Naive thymus-derived CD4-positive, alpha-beta T cell (primary cell): ENCODE measurements at places on chromosomes 4 and X.

DNA sequence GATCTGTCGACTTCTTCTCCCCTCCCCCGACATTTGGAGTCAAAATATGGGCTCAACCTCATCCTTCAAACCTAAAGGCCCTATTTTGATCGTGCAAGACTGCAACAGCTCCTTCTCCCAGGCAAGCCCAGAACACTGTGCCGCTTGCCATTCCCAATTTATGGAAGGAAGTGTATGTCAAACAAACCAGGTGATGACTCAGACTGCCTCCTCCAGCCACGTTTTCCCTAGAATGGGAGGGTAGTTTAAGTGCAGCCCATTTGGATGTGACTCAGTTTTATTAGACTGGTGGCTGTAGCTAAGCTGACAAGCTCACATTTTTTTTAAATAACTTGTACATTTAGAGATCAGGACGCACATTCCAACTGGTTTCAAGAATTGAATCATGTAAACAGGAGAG lies 570.4 kb upstream of the DIPK2B start:
- H3K27me3 ChIP-seq: no peaks in the 10 kb centered on the region
- no peaks in the 10 kb centered on the region for H3K36me3 ChIP-seq
- peak overlapping the region; percentile 47 for H3K4me3 ChIP-seq
- H3K4me1 ChIP-seq: peaks cover 11% of the 10 kb centered on the region

DNA sequence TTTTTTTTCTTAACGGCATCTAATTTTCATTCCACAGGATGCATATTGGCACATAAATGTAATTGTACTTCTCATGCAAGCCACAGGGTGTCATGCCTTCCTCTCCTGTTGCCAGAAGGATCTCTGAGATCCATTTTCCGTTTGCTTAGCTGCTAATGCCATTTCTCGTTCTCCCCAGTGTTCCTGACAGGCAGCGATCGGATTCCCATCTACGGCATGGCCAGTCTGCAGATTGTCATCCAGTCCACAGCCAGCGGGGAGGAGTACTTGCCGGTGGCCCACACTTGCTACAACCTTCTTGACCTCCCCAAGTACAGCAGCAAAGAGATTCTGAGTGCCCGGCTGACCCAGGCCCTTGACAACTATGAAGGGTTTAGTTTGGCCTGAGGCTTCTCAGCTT lies 8.9 kb upstream of the NAP1L5 start:
- no peak for DNase-seq
- no peaks in the 10 kb centered on the region for H3K4me1 ChIP-seq
- H3K4me3 ChIP-seq: no peak overlapping the region
- no peak overlapping the region for H3K27ac ChIP-seq
- no peaks in the 10 kb centered on the region for H3K27me3 ChIP-seq
- peaks cover 12% of the 10 kb centered on the region for H3K36me3 ChIP-seq

GRCh38 chr4:41369680-41370079 lies 113.0 kb downstream of the UCHL1 start:
- H3K27me3 ChIP-seq: no peaks in the 10 kb centered on the region
- no peak overlapping the region for H3K4me3 ChIP-seq
- no peaks in the 10 kb centered on the region for H3K4me1 ChIP-seq
- no peak for DNase-seq

DNA sequence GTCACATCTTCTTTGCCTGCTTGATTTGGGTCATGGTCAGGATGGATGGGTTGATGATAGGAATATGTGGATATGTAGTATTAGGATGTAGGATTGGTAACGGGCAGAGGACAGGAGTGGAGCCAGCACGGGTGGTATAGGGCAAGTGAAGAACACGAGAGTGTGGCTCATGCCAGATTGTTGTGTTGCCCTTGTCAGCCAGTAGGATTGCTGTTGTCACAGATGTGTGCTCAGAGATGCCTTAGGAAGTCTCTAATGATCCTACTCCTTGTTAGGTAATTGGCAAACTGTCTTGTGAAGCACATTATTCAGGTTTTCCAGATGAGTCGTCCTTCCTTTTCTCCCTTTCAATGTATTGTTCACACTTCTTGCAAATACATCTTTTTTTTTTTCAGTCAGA lies 5.5 kb downstream of the ATP10D start:
- no peak overlapping the region for H3K27ac ChIP-seq
- no peaks in the 10 kb centered on the region for H3K27me3 ChIP-seq
- peaks cover 9% of the 10 kb centered on the region for H3K4me1 ChIP-seq
- no peaks in the 10 kb centered on the region for H3K36me3 ChIP-seq
- no peak for DNase-seq
- H3K4me3 ChIP-seq: no peak overlapping the region

DNA sequence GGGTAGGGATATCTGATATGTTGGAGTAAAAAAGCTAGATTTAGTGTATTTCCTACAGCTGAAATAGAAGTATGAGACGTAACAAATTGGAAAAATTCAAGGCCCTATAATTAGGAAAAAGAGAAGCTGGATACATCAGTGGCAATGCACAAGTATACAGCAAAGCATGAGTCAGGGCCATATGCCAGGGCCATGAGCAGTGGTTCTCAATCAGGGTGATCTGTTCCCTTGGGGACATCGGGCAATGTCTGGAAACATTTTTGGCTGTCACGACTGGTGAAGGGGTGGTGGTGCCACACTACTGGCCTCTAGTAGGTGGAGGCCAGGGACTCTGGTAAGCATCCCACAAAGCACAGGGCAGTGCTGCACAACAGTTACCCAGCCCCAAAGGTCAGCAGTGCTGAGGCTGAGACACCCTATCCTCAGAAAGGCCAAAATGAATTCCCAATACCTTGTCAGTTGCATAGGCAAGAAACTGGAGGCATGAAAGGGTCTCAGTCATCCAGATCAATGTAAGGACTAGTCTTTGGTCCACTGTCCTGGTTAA lies 36.8 kb upstream of the NAP1L5 start:
- H3K27me3 ChIP-seq: no peaks in the 10 kb centered on the region
- H3K4me3 ChIP-seq: no peak overlapping the region
- no peak for DNase-seq
- peaks cover 19% of the 10 kb centered on the region for H3K4me1 ChIP-seq
- H3K27ac ChIP-seq: no peak overlapping the region

DNA sequence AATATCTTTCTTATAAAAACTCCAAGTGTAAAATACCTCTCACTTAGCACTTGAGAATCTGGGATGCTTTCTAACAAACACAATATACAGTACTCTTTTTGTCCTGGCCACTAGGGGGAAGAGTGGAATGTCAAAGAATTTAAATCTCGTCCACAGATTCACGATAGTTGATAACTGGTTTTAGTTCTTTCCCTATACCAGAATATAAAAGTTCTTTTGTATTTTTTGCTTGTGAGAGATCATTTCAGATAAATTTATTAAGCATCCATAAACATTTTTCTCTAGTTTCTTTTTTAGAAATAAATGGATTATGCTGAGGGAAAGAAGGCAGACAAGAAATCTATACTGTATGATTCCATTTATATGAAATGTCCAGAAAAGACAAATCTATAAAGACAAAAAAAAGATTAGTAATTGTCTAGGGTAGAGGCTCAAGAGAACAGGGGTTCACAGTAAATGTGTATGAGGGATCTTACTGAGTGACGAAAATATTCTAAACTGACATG lies 50.4 kb downstream of the MGARP start:
- no peak overlapping the region for H3K4me3 ChIP-seq
- H3K27ac ChIP-seq: no peak overlapping the region
- H3K36me3 ChIP-seq: no peaks in the 10 kb centered on the region

GRCh38 chr4:168707205-168707604 lies 210.4 kb downstream of the PALLD start:
- no peaks in the 10 kb centered on the region for H3K27me3 ChIP-seq
- H3K27ac ChIP-seq: no peak overlapping the region

DNA sequence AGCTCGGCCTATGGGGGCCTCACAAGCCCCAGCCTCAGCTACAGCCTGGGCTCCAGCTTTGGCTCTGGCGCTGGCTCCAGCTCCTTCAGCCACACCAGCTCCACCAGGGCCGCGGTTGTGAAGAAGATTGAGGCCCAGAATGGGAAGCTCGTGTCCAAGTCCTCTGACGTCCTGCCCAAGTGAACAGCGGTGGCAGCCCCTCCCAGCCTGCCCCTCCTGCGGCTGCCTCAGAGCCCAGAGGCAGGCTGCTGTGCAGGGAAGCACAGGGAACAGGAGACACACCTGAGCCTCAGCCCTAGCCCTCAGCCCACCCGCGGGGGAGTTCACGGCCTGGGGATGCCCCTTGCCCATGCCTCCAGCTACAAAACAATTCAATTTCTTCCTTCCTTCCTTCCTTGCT lies 75.7 kb upstream of the ZXDA start:
- DNase-seq: no peak
- H3K36me3 ChIP-seq: no peaks in the 10 kb centered on the region
- no peaks in the 10 kb centered on the region for H3K4me1 ChIP-seq
- no peak overlapping the region for H3K4me3 ChIP-seq
- no peak overlapping the region for H3K27ac ChIP-seq

GRCh38 chr4:88535090-88535755 lies 11.6 kb upstream of the PYURF start:
- H3K27ac ChIP-seq: no peak overlapping the region
- no peak overlapping the region for H3K4me3 ChIP-seq
- H3K27me3 ChIP-seq: no peaks in the 10 kb centered on the region
- no peaks in the 10 kb centered on the region for H3K4me1 ChIP-seq
- H3K36me3 ChIP-seq: no peaks in the 10 kb centered on the region
- DNase-seq: no peak

DNA sequence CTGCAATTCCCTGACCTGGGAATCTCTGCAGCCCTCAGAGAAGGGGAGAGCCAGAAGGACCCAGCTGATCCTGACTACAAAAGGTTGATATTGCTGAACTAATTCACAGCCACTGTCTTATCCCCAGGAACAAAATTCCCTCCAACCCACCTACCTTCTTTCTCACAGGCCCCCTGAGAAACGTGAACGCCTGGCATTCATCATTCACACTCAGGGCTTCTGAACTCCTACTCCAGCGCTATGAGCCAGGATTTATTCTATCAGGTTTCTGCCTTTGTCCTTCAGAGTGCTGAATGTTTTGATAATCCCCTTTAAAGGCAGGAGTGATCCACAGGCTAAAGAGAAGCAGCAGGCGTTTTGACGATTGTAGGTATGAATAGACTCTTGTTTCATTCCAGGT lies 76.5 kb downstream of the KCNIP4 start:
- H3K27me3 ChIP-seq: no peaks in the 10 kb centered on the region
- DNase-seq: no peak
- no peaks in the 10 kb centered on the region for H3K4me1 ChIP-seq
- H3K27ac ChIP-seq: no peak overlapping the region

DNA sequence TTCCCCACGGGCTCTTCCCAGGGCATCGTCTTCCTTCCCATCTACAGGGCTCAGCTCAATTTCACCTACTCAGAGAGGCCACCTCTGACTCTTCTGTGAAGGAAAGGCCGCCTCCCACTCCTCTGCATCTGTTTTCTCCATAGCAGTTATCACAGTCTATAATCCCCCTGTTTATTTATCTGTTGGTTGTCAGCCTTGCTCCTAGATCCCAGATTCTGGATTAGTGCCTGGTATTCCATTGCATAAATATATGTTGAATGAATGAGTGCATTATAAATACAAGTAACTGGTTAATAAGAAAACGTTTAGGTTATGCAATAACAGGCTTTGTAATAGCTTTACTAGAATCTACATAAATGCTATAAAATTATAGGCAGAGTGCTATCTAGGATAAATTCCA lies 52.9 kb downstream of the NSG1 start:
- no peak overlapping the region for H3K27ac ChIP-seq
- DNase-seq: no peak
- H3K36me3 ChIP-seq: no peaks in the 10 kb centered on the region
- H3K4me3 ChIP-seq: no peak overlapping the region

- DNase-seq: no peak
- no peaks in the 10 kb centered on the region for H3K4me1 ChIP-seq
- peaks cover 19% of the 10 kb centered on the region for H3K27me3 ChIP-seq
- H3K4me3 ChIP-seq: no peak overlapping the region
- no peaks in the 10 kb centered on the region for H3K36me3 ChIP-seq
Observed at GRCh38 chr4:143337600-143338287, 1.1 kb downstream of the GAB1 start.

- no peaks in the 10 kb centered on the region for H3K36me3 ChIP-seq
- no peaks in the 10 kb centered on the region for H3K4me1 ChIP-seq
- no peak for DNase-seq
- no peaks in the 10 kb centered on the region for H3K27me3 ChIP-seq
- H3K27ac ChIP-seq: no peak overlapping the region
Observed at GRCh38 chr4:86928400-86929255, 6.2 kb upstream of the AFF1 start.

GRCh38 chrX:19457662-19458061 lies 57.6 kb downstream of the MAP3K15 start:
- H3K27ac ChIP-seq: no peak overlapping the region
- no peak for DNase-seq
- H3K36me3 ChIP-seq: no peaks in the 10 kb centered on the region
- H3K4me1 ChIP-seq: no peaks in the 10 kb centered on the region

- no peaks in the 10 kb centered on the region for H3K4me1 ChIP-seq
- no peaks in the 10 kb centered on the region for H3K27me3 ChIP-seq
Observed at GRCh38 chrX:131752493-131753198, 208.8 kb downstream of the OR13H1 start.

GRCh38 chr4:107299646-107300045 lies 263.5 kb upstream of the DKK2 start:
- H3K4me3 ChIP-seq: no peak overlapping the region
- no peaks in the 10 kb centered on the region for H3K36me3 ChIP-seq
- DNase-seq: no peak
- no peaks in the 10 kb centered on the region for H3K27me3 ChIP-seq
- no peaks in the 10 kb centered on the region for H3K4me1 ChIP-seq

GRCh38 chrX:16870862-16871815 lies 977 bp upstream of the RBBP7 start:
- H3K4me3 ChIP-seq: peak overlapping the region; percentile 69
- peaks cover 3% of the 10 kb centered on the region for H3K36me3 ChIP-seq
- H3K27ac ChIP-seq: peak overlapping the region; percentile 85
- H3K4me1 ChIP-seq: peaks cover 23% of the 10 kb centered on the region
- no peak for DNase-seq

DNA sequence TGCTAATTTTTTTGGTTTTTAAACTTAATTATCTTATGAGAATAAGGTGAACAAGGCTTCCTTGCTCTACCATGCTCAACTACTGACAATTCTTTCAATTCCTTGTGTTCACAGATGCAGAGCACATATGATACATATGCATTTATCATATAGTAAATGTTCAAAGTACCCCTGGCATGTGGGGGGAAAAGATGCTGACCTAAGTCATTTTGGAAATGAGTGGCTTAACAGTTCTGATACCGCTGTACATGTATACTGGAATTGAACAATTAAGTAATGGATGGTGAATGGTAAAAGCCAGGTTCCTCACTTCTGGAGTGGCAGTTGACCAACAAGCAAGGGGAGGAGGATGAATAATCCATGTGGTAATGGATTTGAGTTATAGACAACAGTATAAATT lies 149.6 kb downstream of the NAF1 start:
- no peak for DNase-seq
- H3K4me1 ChIP-seq: no peaks in the 10 kb centered on the region
- no peaks in the 10 kb centered on the region for H3K36me3 ChIP-seq
- H3K27me3 ChIP-seq: no peaks in the 10 kb centered on the region
- no peak overlapping the region for H3K4me3 ChIP-seq
- no peak overlapping the region for H3K27ac ChIP-seq

DNA sequence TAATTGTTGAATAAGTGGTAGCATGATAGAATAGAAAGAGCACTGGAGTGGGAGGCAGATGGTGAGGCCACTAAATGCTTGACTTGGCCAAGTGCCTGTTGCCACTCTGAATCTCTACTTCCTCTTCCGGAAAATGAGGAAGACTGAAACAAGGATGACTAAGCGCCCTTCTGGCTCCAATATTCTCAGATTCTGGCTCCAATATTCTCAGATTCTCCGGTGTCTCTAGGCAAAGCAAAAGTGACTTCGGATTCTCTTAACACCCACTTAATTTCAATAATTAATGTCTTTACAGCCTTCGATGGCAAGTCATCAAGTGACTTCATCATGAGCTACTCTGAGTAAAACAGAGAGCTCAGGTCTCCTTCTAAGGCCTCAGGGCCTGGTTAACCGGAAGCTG lies 402.2 kb upstream of the FGF13 start:
- no peaks in the 10 kb centered on the region for H3K36me3 ChIP-seq
- no peaks in the 10 kb centered on the region for H3K27me3 ChIP-seq
- DNase-seq: no peak
- no peak overlapping the region for H3K4me3 ChIP-seq
- H3K27ac ChIP-seq: no peak overlapping the region
